Left lobe of liver (tissue), 2 donors: ENCODE measurements at places on chromosomes 7 and 10. TPM values are rescaled to one million over a fixed set of nuclear protein-coding genes. Genes with fewer than 3 reads are reported as not detected.

The RAMP3 gene
- total RNA-seq: 5.8 TPM

The STEAP4 gene
- total RNA-seq: 28.3 TPM

The ZDHHC6 gene
- total RNA-seq: 11.4 TPM

The LDB3 gene
- 0.20 TPM for total RNA-seq

The SNX13 gene
- 20.5 TPM for total RNA-seq

The CPN1 gene
- 46.9 TPM for total RNA-seq
